Activated naive CD4-positive, alpha-beta T cell treated with anti-CD3 and anti-CD28 coated beads, Interleukin-2, amount 10 ng/mL, durations not matched to agents 7 days and 5 days (primary cell): ENCODE measurements at places on chromosomes 4 and X.

DNA sequence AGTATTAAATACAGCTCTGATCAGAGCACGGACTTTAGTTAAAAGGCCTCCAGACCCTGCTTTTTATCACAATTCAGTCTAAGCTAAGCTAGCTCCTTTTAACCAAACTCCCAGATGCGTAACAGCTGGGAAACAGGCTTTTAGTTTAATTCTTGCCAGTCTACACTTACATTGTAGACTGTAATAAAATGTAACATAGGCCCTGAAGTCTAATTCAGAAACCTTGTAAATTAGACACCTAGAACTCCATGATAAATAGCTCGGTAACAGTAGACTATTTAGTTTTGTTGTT is 20.1 kb downstream of the FBXO8 start:
- no peak for DNase-seq

DNA sequence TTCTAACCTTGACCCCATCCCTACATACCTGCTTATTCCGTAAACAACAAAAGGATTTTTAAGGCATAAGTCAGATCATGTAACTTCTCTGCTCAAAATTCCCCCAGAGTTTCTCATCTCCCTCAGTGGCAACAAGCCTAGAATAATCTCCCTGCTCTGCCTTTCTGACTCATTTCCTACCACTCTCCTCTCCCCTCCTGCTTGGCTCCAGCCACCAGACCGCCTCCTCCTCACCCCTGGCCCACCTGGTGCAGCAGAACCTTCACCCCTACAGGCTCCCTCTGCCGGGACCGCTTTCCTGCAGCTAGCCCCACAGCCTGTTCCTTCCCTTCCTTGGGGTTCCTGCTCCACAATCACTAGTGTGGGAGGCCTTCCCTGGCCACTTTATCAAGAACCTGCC is 32.1 kb downstream of the TSPAN5 start:
- DNase-seq = no peak

- DNase-seq = no peak
These were observed 85.8 kb downstream of the ARHGAP6 start for GRCh38 chrX:11579636-11580600.

- DNase-seq = no peak
These were observed 85.1 kb downstream of the GNL3L start for GRCh38 chrX:54615109-54615508.

DNA sequence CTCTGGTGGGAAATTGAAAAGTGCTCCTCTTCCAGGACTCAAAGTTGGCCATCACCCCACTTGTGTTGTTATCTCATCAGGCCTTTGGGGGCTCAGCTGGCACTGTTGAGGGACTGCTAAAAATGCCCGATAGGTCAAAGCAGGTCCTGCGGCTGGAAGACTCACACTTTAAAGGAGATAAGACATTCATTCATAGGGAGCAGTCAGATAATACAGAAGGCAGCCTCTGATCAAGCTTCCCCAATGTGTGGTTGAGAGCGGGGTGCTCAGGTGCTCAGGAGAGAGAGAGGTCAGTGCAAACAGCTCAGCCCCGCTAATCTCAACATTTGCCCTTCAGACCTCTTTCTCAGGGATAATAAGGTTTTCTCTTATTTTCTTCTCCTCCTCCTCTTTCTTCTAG is 70.3 kb downstream of the TMEM154 start:
- DNase-seq = no peak

DNA sequence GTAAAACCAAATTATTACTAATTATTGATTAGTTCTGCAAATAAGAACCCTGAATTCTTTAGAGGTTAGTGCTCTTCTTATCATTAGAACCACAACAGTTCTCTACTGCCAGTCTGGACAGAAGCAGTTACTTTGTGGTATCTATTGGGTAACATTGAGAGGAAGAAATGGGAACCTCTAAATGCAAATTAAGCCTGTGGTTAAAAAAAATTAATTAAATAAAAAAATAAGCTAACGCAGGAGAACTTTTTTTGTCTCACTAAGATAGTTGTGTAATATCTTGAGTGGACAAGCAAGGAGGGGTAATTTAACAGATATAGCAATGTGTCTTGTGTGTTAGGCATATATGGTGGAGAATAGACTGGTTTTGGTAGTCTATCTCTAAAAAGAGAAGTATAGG is 32.9 kb upstream of the TET2 start:
- no peak for DNase-seq
